IPS DF 6.9 (cell line): ENCODE measurements at places on chromosomes 6 and 20.

DNA sequence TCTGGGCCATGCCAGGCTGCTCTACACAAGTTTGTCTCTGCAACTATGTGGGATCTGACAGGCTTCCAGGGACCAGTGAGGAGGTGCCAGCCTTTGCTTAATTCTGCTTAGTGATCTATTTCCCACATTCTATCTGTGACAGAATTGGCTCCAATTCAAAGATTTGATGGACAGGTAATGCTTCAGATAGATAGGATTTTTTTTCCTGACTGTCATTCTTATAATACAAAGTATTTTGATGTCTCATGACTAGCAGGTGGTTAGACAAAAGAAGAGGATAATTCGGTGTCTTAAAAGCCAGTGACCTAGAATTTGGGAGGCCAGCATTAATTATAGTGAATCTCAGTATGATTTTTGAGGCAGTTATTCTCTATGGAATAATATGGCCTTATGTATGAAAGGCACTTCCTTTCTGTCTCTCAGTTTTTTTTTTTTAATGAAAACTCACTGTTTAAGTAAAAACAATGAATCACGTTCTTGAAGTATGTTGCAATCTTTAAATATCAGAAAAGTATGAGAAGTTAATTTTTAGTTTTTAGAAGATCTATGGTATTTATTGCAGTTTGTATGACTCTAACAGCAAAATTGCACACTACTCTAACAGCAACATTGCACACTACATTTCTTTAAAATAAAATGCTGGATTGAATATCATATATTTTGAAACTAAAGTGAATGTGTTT lies 43.7 kb downstream of the TMEM200A start:
- H3K27me3 ChIP-seq, result no peaks in the 10 kb centered on the region
- no peak for DNase-seq
- H3K36me3 ChIP-seq, result no peaks in the 10 kb centered on the region
- H3K4me3 ChIP-seq, result no peak overlapping the region
- peaks cover 3% of the 10 kb centered on the region; the same call in 1 of the 2 replicates for H3K4me1 ChIP-seq

GRCh38 chr6:56232436-56232835 lies 14.9 kb downstream of the COL21A1 start:
- H3K36me3 ChIP-seq, result no peaks in the 10 kb centered on the region
- no peaks in the 10 kb centered on the region for H3K4me1 ChIP-seq
- no peak overlapping the region for H3K27ac ChIP-seq
- H3K27me3 ChIP-seq, result no peaks in the 10 kb centered on the region
- no peak overlapping the region for H3K4me3 ChIP-seq

DNA sequence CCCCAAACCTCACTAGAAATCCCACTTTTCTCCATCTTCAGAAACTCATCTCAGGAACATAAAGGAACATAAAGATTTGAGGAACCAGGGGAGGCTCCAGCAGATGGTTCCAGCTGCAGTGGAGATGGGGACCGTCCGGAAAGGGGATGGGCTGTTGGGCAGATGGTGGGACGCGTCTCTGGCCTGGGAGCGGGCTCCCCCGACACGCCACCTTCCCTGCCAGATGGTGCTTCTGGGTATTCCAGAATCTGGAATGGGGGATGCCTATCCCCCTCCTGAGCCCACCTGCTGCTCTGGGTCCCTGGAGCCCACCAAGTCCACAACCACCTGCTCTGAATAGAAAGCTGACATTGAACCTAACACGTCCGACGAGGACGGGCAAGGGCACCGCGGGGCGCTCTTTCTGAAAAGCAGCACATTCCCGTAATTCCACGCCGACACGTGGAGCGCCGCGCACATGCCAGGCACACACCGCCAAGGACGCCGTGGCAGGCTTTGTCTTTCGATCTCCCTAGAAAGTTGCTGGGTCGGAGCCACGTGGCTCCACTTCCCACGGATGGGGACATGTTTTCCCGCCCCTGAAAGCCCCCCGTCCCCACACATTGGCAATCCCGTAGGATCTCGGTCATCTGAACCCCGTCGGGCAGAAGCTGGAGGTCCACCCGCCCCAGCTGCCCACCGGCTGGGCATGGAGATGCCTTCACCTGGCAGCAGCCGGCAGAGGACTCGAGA lies 27.3 kb downstream of the SLC2A4RG start:
- no peak overlapping the region for H3K27ac ChIP-seq
- no peaks in the 10 kb centered on the region for H3K4me1 ChIP-seq
- DNase-seq, result no peak
- H3K27me3 ChIP-seq, result no peaks in the 10 kb centered on the region
- H3K4me3 ChIP-seq, result no peak overlapping the region
- H3K36me3 ChIP-seq, result peaks cover 8% of the 10 kb centered on the region; the same call in 1 of the 2 replicates

DNA sequence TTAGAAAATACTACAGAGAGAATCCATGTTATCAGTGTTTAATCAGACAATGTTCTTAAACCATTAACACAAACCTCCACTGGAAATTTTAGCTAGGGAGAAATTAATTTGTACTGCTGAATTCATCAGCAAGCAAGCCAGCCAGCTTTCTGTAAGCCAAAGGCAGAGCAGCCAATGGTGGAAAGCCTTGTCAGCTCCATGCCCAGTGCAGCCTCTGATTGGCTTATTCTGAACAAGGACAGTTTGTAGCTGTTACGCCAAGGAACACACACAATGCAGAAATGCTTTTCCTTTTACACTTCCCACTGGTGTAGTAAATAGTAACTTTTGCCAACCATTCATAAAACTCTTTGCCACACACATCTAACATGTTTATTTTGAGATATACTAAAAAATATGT lies 265.0 kb downstream of the TENT5A start:
- H3K36me3 ChIP-seq, result no peaks in the 10 kb centered on the region
- no peaks in the 10 kb centered on the region for H3K27me3 ChIP-seq
- H3K4me3 ChIP-seq, result no peak overlapping the region
- no peak overlapping the region for H3K27ac ChIP-seq
- no peaks in the 10 kb centered on the region for H3K4me1 ChIP-seq
- DNase-seq, result no peak

GRCh38 chr6:112130878-112131277 lies 43.5 kb downstream of the FAM229B start:
- H3K27me3 ChIP-seq, result no peaks in the 10 kb centered on the region
- H3K36me3 ChIP-seq, result no peaks in the 10 kb centered on the region
- H3K4me1 ChIP-seq, result no peaks in the 10 kb centered on the region
- H3K4me3 ChIP-seq, result no peak overlapping the region
